ENCODE measurements at places on chromosomes 13 and 19.

DNA sequence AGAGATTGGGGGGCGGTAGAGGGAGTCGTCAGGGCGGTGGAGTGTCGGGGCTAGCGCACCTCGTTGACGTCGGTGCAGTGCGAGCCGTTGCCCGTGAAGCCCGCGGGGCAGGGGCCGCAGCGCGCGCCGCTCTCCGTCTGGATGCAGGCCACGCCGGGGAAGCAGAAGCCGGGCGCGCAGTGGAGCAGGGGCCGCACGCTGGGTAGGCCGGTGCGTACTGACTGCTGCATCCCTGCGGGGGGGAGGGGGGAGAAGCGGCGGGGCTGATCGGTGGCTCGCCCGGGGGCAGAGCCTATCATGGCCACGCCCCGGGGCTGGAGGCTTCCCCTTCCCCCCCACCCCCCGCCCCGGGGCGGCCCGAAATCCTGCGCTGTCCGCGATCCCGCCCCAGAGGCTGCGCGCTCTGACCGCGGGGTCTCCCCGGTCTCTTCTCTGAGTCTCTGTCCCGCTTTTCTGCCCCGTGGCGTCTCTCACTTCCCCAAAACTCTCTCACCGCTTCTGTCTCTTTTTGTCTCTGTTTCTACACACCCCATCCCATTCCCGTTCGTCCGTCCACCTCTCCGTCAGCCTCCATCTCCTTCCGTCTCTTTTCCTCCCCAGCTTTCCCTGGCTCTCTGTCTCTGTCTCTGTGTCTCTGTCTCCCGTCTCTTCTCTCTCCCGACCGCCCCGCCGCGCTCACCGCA, 1.1 kb downstream of the COMP start:
- DNase-seq, result peak; percentile 21

GRCh38 chr19:19485161-19485997, 30.0 kb downstream of the TSSK6 start:
- no peak for DNase-seq

DNA sequence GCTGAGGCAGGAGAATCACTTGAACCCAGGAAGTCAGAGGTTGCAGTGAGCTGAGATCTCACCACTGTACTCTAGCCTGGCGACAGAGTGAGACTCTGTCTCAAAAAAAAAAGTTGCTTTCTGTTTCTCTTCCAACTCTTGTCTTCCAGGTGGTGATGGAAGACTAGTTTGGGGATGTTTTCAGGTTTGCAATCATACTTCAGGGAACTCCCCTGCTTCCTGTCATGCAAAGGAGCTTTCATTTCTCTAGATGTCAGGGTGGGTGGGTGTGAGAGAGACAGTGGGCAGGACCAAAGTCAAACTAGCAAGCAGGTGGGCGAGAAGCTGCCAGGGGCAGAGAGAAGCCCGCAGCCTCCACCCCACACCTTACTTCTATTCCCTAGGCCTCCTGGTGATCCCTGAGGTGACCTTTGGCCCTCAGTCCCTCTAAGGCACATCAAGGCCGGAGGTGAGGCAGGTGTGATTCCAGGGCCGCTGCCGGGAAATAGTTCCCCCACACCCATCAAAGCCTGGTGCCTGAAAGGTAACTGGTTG, 25.7 kb downstream of the CCNE1 start:
- DNase-seq, result peak; percentile 40

DNA sequence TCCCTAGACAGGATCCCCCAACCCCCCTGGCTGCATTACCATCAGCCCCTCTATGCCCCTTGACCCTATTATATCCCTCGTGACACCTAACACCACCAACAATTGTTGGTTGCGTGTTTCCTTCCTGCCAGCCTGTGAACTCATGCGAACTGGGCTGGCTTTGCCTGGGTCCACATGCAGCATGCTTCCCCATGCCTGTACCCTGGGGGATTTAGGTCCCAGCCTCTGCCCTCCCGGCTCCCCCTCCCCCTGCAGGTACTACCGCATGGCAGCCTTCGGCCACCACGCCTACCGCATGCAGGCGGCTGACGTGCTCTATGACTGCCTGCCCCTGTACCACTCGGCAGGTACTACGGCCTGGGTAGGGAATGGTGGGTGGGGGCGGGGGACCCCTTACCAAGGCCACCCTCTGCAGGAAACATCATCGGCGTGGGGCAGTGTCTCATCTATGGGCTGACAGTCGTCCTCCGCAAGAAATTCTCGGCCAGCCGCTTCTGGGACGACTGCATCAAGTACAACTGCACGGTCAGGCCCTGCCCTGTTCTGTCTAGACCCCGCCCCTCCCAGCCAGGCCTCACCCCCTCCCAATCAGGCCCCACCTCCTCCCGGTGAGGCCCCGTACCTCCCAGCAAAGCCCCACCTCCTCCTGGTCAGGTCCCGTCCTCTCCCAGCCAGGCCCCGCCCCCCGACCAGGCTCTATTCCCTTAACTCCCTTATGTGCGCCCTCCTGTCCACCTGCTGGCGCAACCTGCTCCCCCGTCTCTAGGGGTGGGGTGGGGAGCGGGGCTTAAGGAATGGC, 18.5 kb downstream of the SLC27A1 start:
- DNase-seq, result peak; percentile 67

DNA sequence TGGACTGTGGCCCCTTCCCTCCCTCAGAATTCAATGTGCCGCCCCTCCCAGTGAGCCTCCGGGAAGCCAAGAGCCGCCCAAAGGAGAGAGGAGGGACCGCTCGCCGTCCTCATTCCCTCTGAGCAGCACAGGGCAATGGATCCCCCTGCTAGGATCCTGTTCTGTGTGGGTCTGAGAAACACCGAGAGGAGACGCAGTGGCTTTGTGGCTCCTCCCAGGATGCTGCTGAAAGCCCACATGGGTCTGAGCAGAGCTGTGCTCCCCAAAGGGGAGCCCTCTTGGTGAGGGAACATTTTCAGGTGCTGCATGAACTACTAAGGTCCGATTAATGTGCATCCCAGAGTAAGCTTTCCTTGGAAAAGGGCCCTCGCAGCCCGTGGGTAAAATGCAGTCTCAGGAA, 30.4 kb downstream of the DHRS12 start:
- no peak for DNase-seq

DNA sequence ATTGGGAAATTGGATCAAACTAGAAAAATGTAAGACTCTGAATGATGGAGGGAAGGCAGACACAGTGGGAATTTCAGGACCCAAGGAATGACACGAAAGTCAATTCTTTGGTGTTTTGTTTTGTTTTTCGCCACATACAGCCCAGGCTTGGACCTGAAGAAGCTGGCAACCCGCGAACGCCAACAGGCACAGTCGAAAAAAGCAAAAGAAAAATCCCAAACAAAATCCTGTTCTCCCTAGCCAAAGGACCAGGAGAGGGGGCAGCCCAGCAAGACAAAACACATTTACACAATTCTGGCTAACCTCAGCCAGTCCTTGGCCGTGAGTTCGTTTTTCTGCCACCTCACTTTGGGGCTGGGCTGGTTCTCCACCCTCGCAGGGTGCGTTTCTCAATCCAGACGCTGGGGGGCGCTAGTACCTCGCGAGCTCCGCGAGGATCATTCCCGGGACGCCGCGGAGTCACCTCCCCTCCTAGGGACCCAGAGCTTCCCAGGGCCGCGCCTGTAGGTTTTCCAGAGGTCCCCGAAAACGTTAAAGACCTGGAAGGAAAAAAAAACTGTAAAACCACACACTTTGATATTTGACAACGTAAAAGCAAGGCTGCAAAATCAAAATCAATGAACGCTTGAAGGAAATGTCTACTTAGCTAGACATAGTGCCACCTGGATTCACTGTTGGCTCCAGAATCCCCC, 34.9 kb upstream of the TPM4 start:
- DNase-seq, result peak; percentile 58

DNA sequence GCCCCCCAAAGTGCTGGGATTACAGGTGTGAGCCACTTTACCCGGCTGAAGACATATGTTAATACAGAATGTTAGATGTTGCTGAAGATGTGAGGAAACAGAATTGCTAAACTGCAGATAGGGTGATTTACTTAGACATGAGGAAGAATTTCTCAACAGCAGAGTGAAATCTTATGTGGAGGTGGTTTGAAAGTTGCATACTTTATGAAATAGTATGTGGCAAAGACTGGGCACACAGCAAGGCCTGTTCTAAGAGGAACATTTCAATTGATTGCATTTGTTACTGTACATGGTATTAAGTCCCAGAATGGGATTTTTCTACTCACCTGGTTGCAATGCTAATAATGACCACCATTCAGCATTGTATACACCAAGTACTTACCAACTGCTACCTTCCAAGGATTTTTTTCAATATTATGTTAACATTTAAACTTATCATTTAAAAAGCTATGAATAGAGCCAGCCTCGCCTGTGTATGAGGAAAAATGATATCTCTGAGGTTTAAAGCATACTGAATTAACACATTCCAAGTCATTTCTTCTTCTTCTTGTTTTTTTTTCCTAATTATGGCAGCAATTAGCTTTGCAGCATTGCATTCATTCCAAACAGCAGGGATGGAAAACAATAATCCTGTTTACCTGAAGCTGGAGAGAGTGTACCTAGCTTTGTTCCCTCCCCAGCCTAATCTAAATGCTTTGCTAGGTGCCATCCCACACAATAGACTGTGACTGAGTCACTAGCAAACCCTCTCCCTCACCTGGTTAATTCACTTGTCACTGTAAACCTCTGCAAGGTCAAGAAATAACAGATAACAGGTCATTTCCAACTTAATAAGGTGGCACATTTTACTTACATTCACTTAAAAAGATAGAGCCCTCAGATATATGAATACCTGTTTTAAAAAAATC, 19.4 kb upstream of the KLF5 start:
- no peak for DNase-seq

GRCh38 chr19:6272411-6272791, 7.4 kb downstream of the MLLT1 start:
- DNase-seq, result no peak

- no peak for DNase-seq
These were observed 257.7 kb downstream of the SLITRK6 start for GRCh38 chr13:85541476-85541875.

GRCh38 chr19:10911579-10912363, 16.7 kb downstream of the YIPF2 start:
- no peak for DNase-seq

DNA sequence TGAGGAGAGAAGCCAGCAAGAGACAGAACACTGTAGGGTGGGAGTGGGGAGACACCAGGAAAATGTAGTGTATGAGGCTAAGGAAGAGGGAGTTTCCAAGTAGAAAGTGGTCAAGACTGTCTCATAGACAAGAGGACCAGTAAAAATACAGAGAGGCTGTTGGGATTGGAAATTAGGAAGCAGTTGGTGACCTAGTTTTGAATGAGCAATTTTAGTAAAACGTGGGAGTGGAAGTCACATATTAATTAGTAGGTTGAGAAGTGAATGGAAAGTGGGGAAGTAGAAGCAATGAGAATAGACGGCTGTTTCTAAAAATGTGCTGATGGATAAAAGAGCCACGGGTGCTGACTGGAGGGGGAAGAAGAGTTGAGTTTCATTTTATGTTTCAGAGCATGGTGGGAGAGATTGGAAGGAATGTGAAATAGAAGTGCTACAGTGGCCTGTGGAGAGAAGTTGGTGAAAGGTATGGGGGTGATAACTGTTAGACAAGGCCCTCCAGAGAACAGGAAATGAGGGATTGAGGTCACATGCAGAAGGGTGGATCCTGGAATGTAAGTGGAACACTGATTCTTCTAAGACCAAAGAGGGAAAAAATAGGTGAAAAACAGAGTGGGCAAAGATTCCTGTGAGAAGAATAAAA, 247.3 kb downstream of the MTUS2 start:
- no peak for DNase-seq

GRCh38 chr13:109207622-109208021, 578.2 kb downstream of the MYO16 start:
- DNase-seq, result no peak

DNA sequence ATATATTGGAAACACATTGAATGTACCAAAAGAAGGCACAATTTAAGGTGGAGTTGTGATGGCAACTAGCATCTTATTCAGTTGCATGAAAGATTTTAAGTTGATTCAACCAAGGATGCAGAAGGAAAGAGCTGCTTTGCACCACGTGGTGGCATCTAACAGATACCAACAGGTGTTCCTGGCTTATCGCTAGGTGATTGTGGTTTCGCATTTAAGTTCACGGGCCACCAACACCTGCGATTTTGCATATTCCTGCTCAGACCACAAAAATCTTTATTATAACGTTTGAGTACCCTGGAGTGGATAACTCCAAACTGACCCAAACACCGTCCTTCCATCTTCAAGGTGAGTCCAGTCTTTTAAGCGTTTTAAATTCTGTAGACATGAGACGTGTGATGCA, 45.3 kb downstream of the RGCC start:
- no peak for DNase-seq

- no peak for DNase-seq
These were observed 40.5 kb upstream of the ITM2B start for GRCh38 chr13:48192411-48192935.

Data from stimulated activated CD4-positive, alpha-beta T cell treated with anti-CD3 and anti-CD28 coated beads, Interleukin-15, amount 100 ng/mL, for 1 hour (primary cell).